H4 (cell line): ENCODE measurements at places on chromosomes 7 and 10. TPM values are rescaled to one million over a fixed set of nuclear protein-coding genes. Genes with fewer than 3 reads are reported as not detected.
A peak's percentile ranks its signal among the peaks of the same experiment; 100 is the strongest.

ZNF467 gene
- 1.1 and 3.0 TPM in 2 replicates for total RNA-seq

MYL10 gene
- total RNA-seq: not detected in 2 replicates

DNA sequence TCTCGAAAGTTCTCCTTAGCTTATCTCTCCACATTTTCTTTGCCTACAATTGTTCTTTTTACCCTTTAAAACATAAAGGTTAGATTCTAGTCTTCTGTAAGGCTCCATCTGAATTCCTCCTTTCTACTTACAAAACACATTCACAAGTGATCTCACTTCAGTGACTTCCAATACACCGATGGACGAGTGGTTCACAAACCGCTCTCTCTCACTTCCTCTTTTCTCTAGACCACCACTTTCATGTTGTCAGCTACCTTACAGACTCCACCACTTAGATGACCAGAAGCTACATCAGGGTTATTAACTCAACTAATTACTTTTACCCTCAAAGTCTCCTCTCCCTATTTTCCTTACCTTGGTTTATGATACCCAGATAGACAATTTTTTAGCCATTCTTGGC is 11.8 kb downstream of the MET start:
- DNase-seq: no peak

- DNase-seq: no peak
Measured at GRCh38 chr7:50552139-50552538, 13.1 kb downstream of the DDC start.

DNA sequence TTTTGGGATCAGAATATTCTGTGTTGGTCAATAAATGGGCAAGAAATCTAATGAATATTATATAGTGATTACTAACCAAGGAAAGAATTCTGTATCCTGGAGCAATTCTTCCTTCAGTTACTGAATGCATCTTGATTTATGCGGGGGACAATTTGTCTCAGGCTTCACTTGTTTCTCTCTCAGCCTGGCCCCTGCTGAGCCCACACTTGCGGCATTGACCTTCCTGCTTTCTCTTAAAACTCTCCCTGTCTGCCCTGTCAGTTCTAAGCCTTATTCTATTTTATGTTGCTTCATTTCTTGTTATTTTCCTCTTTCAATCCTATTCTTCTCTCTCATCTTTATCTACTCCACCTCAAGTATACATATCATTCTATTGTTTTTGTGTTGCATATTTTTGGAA is 122.1 kb upstream of the TPK1 start:
- DNase-seq: no peak

- DNase-seq: no peak
Measured at GRCh38 chr10:28411648-28412047, 108.8 kb upstream of the MPP7 start.

GRCh38 chr7:92417913-92418312 is 29.4 kb upstream of the GATAD1 start:
- DNase-seq: no peak

DNA sequence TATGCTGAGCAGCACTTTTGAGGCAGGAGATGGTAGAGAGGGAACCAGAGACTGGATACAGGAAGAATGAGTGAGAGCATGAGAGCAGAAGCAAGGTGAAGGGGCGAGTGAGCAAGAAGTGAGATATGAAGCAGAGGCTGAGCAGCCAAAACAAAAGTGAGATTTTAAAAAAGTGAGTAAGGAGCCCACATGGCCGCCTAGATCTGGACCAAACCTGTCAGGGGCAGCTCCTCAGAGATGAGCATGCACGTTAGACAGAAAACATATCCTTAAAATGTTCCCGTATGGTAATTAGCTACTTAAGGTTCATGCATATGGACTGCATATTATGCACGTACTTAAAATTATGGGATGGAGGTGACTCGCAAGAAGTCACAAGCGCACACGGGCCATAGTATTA is 22.5 kb downstream of the TMEM176A start:
- DNase-seq: no peak

GRCh38 chr10:5557799-5558771 is 33.3 kb downstream of the CALML3 start:
- no peak for DNase-seq

DNA sequence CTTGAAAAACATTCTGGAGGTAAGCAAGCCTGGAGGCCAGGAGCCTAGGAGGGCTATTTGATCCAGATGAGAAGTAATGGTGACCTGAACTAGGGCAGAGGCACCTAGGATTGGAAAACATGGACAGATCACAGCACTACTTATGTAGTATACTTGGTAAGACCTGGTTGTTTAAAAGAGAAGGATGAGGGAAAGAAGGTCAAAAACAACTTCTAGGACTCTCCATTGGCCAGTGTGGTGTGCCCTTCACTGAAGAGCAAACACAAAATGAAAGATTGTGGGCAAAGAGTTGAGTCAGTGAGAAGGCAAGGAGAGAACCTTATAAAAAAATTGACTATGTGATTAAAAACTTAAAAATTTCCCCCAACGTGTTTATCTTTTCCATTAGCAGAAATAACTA is 14.3 kb downstream of the ANKRD1 start:
- no peak for DNase-seq

- no peak for DNase-seq
Measured at GRCh38 chr7:27767374-27767773, 27.4 kb downstream of the TAX1BP1 start.

DNA sequence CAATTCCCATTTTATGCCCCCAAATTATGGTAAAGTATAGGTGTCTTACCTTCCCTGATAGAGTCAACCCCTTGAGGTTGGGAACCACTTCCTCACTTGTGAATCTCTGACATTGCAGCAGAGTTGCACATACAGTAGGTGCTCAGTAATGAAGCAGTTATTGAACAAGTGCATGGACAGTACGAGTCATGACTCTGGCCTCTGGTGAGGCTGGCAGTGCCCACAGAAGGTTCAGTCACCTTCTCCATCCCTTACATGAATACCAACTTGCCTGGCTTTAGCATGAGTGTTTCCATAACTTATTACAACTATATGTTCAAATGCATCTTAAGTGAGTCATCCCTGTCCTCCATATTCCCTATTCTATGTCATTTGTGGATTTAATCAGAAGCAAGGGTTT is 340.0 kb downstream of the ELMO1 start:
- no peak for DNase-seq

GRCh38 chr7:93902777-93903423 is 3.5 kb upstream of the GNGT1 start:
- peak; percentile 53 for DNase-seq

TFR2 gene
- total RNA-seq: 0.25 TPM in 1 of 2 replicates, not detected in the other

GRCh38 chr7:73827567-73828106 is 3.2 kb upstream of the CLDN4 start:
- DNase-seq: peak; percentile 95

DNA sequence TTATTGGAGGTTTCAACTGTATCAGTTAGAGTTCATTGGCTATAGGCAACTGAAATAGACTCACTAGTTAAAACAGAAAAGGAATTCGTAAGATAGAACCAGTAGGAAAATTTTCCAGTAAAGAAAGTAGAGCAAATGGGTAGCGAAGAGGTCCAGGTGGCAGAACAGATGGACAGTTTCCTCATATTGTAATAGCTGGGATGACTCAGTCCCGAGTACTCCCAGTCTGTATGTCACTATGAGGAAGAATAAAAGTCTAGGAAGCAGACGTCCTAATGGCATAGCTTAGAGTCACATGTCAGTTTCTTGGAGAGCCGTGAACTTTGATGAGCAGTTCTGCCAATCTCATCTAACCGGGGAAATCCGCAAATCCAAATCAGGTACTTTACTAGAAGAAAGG is 95.3 kb downstream of the RNF32 start:
- no peak for DNase-seq

DNA sequence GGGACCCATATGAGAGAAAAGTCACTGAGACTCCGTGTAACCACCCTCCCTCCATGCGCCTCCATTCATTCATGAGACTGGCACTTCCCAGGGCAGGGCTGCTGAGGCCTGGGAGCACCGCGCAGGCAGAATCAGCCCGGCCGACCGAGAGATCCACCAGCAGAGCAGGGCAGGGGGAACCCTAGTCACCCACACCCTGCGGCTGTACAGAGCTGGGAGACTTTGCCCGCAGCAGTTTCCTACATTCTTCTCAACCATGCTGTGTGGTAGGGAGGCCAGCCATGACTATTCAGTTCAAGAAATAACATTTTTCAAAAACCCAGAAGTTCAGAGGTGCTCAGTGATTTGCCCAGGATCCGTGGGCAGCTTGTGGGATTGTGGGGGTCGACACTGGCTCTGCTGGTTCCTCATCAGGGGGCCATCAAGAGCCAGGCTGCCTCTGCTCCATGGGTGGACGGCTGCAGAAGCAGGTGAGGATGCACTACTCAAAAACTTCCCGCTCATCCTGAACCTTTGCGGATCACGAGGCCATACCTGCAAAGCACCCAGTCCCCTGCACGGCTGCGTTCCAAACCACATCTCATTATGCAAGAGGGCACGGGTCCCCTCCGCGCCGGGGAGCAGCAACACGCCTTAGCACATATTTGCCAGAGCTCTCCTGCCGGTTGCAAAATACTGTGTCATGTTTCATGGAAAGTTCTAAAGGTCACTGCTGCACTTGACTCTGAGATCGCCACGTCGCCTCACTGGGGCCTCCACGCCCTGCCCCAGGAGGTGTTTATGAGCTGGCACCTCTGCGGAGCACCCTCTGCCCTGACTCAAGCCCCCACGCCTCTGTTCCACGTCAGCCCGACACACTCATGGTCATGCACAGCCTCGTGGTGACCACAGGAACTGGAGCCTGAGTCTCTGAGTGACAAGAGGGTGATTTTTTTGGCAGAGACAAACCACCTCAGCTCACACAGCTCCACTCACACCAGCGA is 132.0 kb downstream of the PRKAG2 start:
- peak; percentile 71 for DNase-seq

CRCP gene
- total RNA-seq: 55.2 and 74.7 TPM in 2 replicates

DNA sequence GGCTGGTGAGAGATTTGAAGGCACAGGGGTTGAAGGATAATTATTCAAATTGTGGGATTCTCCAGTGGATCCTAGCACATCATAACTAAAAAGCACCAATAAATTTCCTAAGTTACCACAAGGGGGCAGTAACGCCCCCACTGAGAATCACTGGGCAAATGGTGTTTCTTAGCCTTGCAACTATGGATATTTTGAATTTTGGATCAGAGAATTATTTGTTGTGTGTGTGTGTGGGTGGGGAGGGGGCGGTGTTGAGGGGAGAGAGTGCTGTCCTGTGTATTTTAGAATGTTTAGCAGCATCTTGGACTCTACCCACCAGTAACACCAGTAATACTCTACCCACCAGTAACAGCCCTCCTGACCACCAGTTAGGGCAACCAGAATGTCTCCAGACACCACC is 63.3 kb upstream of the PRKG1 start:
- peak; percentile 20 for DNase-seq

CH25H gene
- 0.12 TPM in 1 of 2 replicates, not detected in the other for total RNA-seq

LIPF gene
- total RNA-seq: not detected in 2 replicates

- DNase-seq: no peak
Measured at GRCh38 chr10:58003945-58004344, 263.7 kb downstream of the IPMK start.

GRCh38 chr7:6165521-6166320 is 106.7 kb downstream of the CYTH3 start:
- peak; percentile 24 for DNase-seq

GRCh38 chr7:108147031-108147563 is 16.9 kb upstream of the LAMB4 start:
- no peak for DNase-seq

ZNF33A gene
- 14.4 and 15.5 TPM in 2 replicates for total RNA-seq

- no peak for DNase-seq
Measured at GRCh38 chr10:12400266-12400931, 51.1 kb downstream of the CAMK1D start.

- no peak for DNase-seq
Measured at GRCh38 chr10:123496996-123497660, 169.0 kb upstream of the GPR26 start.

DNA sequence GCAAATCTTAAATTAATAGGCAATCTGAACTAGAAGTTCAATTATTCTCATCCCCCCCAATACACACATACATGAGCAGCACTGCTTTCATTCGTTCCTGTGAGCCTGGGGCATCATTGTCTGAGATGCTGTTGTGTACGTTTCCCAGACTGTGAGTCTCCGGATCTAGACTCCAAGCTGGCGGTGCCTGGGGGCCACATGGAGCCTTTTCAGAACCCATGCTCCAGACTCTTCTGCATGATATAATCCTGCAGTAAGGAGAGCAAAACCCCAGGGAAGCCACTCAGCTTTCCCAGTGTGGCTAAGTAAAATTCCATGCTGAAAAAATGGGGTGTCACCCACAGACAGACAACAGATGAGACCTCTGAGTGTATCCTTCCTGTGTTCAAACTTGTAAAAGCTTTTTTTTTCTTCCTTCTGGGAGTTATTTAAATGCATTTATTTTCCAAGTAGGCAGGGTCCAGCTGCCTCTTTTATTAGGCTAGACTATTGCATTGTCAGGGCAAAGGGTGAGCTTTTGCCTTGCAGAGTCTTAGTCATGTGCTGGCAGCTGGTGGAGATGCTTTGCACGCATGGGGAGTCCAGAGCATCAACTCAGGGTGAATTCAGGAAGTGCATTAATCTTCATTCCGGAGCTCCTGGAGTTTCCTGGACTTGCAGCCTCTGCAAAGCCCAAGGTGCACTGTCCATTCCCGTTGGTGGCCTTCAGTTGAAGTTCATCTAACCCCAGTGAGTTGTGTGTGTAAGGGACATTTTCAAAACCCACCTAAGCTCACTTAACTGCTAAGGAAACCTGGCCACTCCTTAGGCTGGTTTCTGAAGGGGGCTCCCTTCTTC is 185.7 kb upstream of the ADO start:
- DNase-seq: peak; percentile 84

DNA sequence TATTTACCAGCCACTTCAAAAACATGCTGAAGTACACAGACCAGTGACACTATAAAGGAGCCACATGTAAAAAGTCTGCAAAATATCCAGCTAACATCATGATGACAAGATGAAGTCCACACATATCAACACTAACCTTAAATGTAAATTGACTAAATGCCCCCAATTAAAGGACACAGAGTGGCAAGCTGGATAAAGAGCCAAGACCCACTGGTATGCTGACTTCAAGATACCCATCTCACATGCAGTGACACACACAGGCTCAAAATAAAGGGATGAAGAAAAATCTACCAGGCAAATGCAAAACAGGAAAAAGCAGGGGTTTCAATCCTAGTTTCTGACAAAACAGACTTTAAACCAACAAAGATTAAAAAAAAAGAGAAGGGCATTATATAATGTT is 12.9 kb upstream of the C10orf88 start:
- DNase-seq: no peak

CRHR2 gene
- not detected in 2 replicates for total RNA-seq

- no peak for DNase-seq
Measured at GRCh38 chr7:36978461-36978860, 254.2 kb upstream of the AOAH start.

- DNase-seq: no peak
Measured at GRCh38 chr7:55309040-55309991, 55.8 kb upstream of the LANCL2 start.
